ENCODE measurements at places on chromosomes 12 and 14.

DNA sequence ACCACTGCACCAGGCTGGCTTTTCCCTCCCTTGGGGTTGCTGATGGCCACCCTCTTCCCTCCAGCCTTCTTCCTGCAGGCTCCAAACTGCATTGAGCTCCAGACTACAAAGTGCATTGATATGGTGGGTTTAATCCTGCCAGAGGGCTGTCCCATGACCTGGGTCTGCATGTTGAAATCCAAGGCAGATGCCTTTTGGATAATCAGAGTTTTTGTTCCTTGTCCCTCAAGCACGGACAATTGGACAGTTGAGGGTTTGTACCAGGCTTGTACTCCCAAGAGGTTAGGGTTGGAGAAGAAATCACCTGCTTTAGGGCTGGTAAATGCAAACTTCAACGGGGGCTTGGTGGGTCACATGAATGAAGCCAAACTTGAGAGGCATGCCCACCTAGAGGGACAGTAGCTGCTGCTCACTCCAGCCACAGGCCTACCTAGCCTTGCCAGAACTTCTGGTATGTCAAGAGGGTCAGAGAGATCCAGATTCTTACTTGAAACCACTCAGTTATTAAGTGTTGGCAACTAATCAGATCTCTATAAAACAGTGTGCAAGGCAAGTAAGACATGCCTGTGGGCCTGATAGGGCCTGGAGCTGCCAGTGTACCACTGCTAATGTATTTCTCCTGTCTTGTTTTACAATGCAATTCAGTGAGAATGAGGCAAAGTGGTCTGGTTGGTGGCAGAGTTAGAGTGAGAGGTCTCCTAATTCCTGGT, 21.7 kb upstream of the KRT83 start:
- no peak for DNase-seq

- no peak for DNase-seq
These were observed 68.8 kb downstream of the MDGA2 start for GRCh38 chr14:47606566-47606965.

GRCh38 chr12:104694161-104694560, 237.4 kb downstream of the CHST11 start:
- DNase-seq: no peak

GRCh38 chr12:131199221-131199620, 245.5 kb downstream of the ADGRD1 start:
- no peak for DNase-seq

GRCh38 chr14:54758041-54758440, 144.6 kb downstream of the GCH1 start:
- no peak for DNase-seq

- DNase-seq: no peak
These were observed 22.4 kb downstream of the FAM177A1 start for GRCh38 chr14:35068238-35069012.

DNA sequence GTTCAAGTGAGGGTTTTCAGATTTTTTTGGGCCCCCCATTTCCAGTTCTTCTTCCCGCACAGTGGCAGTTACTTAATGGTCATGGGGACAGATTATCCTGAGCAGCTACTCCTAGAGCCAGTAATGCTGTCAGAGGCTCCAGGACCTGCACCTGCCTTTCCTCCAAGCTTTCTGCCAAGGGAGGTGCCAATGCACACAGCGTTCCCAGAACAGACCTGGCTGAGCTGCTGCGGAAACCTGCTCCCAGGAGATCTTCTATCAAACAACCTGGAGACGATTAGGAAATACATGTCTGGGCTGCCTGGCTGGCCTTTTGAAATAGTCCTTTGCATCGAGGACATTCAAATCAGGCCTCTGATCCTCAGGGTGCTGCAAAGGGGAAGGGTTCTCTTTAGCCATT, 120.9 kb downstream of the SLC8A3 start:
- no peak for DNase-seq

DNA sequence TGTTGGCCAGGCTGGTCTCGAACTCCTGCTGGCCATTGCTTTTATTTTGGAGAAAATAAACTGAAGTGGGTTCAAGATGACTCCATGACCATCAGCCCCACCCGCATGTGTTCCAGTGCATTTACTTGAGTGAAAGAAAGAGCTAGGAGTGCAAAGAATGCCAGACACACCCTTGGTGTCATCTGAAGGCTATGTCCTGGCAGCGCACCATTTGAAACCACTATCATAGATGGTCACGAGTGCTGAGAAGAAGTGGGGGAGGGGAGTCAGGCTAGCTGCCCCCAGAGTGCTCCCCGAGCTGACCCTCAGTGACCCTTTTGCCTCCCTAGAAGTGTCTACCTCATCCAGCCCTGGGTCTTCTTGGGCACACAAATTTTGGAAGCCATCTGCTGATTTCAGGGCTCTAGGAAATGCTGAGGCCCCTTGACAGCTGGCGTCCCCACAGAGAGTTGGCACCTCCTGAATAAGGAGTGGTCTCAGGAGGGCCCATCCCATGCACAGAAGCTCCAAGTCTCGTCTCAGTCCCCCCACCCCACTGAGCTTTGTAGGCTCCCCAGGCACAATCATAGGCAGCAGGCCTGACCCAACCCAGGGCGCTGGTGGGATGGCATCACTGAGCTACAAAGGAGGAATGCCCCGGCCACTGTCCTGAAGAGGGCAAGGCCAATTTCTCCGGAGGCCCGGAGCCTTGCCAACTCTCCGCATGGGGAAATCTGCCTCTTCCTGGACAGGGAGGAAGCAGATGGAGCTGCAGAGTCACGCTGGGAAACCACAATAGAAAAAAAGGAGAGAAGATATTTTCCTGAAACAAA, 28.0 kb downstream of the PXN start:
- DNase-seq: peak; percentile 88

DNA sequence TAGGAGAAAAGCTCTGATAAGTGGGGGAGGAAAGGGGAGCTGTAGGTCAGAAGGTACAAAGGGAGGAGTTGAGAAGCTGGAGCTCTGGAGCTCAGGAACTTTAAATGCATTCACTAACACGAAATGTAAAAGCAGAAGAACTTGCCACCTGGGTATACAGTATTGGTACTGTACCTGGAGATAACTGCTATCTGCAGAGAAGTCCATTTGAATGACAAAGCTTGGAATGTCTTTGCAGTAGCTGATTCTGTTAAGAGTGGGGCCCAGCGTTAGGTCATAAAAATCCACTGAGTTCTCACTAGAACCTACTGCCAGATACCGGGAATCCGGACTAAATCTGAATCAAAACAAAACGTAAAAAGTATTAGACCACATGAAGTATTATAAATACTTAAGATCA, 55.6 kb downstream of the ZC3H14 start:
- DNase-seq: no peak

- DNase-seq: no peak
These were observed 6.1 kb downstream of the CARMIL3 start for GRCh38 chr14:24057867-24058259.

DNA sequence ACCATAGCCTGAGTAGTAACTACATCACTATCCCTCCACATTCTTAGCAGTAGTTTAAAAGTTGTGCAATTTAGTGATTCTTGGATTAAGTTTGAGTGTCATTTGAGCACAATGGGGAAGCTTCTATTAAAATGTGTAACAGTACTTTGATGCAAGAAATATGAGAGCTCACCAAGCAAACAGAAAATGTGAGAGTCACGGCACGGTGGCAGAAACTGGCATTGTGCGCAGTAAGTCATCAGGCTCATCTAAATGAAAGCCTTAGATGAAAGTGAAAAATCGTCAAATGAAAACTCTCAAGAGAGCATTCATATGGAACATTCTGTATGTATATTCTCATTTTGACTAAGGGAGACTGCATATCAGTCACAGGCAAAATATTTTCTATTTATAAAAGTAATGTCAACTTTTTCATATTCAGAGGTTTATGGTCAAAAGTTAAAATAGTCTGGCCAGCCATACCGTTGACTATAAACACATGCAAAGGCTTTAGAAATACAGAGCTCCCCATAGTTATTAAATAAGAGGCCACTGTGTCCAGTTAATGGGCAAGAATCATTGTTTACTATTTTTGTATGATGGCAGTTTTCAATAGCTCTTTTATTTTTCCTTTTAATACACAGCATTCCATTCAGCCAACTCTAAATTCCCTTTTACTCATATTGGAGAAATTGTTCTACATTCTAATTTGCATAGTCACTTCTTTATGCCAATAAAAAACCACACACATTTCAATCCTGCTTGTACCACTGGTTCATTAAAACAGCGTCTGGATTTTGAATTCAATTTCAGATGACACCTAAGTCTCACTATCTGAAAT, 167.9 kb downstream of the PRKD1 start:
- no peak for DNase-seq

- no peak for DNase-seq
These were observed 144.8 kb upstream of the KRR1 start for GRCh38 chr12:75656210-75656609.

DNA sequence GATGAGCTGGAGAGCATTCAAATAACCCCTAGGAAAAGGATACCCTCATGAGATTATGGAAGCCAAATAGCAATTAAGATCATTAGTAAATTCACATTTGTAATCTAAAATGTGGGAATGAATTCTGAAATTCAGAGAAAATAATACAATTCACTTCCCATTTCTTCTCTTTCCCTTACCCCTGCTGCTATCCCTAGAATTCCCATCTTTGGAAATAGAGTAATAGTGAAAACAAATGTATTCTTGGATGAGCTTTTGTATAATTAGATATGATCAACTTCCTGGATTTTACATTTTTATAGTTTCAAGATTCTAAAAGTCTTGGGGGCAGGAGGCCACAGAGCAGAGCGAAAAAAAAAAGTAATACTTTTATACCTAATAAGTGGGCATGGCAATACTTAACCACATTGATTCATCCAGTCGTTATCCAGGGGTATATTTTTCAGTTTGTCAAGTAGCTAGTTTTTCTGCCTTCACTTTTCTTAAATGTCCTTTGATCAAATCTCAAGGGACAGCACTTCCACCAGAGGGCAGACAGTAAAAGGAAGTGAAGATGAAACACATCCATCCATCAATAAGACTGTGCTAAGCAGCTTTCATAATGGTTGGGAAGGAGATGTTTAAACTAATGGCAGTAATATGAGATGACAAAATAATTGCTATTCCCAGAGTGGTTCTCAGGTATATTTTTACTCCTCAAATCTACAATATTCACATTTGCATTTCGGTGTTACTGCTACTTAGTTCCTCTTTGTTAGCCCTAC, 401.3 kb downstream of the DIO2 start:
- peak; percentile 53 for DNase-seq

- no peak for DNase-seq
These were observed 16.5 kb downstream of the ITPK1 start for GRCh38 chr14:93099196-93099595.

DNA sequence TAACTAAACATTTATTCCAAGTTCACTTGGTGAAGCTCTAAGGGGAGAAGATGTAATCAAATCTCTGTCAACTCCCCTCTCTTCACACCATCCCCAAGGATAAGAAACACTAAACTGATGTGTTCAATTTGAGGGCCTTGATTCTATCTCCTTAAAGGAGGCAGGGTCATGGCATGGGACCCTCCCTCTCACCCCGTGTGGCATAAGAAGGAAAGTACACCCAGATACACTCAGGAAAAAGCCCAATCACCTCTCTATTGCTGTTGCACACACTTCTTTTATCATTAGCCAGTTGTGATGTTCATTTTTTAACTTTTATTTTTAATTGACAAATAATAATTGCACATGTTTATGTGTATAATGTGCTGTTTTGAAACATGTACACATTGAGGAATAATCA, 35.1 kb downstream of the WASHC3 start:
- no peak for DNase-seq

- no peak for DNase-seq
These were observed 5.4 kb downstream of the SIX6 start for GRCh38 chr14:60514378-60514740.

- no peak for DNase-seq
These were observed 333.3 kb downstream of the ZFP36L1 start for GRCh38 chr14:68459480-68460136.

DNA sequence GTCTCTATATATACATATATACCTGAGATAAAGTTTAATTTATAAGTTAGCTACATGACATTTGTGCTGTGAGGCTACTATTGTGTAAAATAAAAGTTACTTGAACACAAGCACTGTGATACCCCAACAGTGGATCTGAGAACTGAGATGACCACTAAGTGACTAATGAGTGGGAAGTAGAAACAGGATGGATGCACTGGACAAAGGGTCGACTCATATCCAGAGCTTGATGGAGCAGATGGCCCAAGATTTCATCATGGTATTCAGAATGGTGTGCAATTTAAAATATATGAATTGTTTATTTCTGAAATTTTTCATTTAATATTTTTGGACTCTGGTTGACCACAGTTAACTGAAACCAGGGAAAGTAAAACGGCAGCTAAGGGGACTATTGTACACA, 908.6 kb upstream of the MDGA2 start:
- no peak for DNase-seq

- DNase-seq: no peak
These were observed 180.5 kb downstream of the CAND1 start for GRCh38 chr12:67449591-67450052.

- DNase-seq: peak; percentile 1
These were observed 1598.0 kb upstream of the TMEM132C start for GRCh38 chr12:126668961-126669360.

GRCh38 chr12:115473257-115473956, 789.4 kb upstream of the TBX3 start:
- DNase-seq: no peak

- DNase-seq: peak; percentile 39
These were observed 173.2 kb downstream of the SLC35F4 start for GRCh38 chr14:57692671-57693070.

- DNase-seq: peak; percentile 61
These were observed 12.5 kb upstream of the MAP3K9 start for GRCh38 chr14:70821584-70822529.

- no peak for DNase-seq
These were observed 27.0 kb downstream of the CHD8 start for GRCh38 chr14:21428930-21429329.
